T-cell (primary cell): ENCODE measurements at places on chromosomes 3 and 15. TPM values are rescaled to one million over a fixed set of nuclear protein-coding genes. Genes with fewer than 3 reads are reported as not detected.
A peak's percentile ranks its signal among the peaks of the same experiment; 100 is the strongest.

GRCh38 chr3:160754371-160754854, 1.6 kb upstream of the PPM1L start:
- H3K4me1 ChIP-seq, result peaks cover 11% of the 10 kb centered on the region
- H3K27ac ChIP-seq, result peak overlapping the region; percentile 81
- H3K27me3 ChIP-seq, result peaks cover 10% of the 10 kb centered on the region
- DNase-seq, result no peak
- H3K36me3 ChIP-seq, result no peaks in the 10 kb centered on the region

- no peaks in the 10 kb centered on the region for H3K27me3 ChIP-seq
- DNase-seq, result no peak
- no peak overlapping the region for H3K27ac ChIP-seq
- H3K4me3 ChIP-seq, result no peak overlapping the region
Observed at GRCh38 chr3:72449551-72449950, 398.7 kb downstream of the SHQ1 start.

DNA sequence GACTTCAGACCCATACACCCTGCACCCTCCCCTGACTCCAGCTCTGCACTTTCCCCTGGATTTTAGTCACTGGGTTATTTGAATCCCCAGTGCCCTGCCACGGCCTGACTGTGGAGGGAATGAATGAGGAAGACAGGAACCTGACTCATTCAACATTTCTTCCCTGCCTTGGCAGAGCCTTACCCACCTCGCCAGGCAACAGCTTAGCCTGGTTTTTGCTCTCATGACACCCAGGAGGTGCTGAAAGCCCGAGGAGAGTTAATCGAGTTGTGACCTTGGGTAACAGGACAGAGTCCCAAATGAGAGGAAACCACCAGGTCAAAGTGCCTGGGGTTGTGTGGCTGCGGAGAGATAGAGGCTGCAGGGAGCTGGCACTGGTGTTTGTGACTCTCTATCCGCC, 128.3 kb downstream of the SMAD6 start:
- no peak for DNase-seq
- no peaks in the 10 kb centered on the region for H3K36me3 ChIP-seq
- peaks cover 3% of the 10 kb centered on the region for H3K27me3 ChIP-seq
- H3K4me3 ChIP-seq, result no peak overlapping the region

GRCh38 chr3:96510334-96510733, 304.1 kb upstream of the EPHA6 start:
- H3K36me3 ChIP-seq, result no peaks in the 10 kb centered on the region
- no peaks in the 10 kb centered on the region for H3K27me3 ChIP-seq
- H3K4me1 ChIP-seq, result no peaks in the 10 kb centered on the region
- no peak overlapping the region for H3K4me3 ChIP-seq
- no peak overlapping the region for H3K27ac ChIP-seq
- no peak for DNase-seq

DNA sequence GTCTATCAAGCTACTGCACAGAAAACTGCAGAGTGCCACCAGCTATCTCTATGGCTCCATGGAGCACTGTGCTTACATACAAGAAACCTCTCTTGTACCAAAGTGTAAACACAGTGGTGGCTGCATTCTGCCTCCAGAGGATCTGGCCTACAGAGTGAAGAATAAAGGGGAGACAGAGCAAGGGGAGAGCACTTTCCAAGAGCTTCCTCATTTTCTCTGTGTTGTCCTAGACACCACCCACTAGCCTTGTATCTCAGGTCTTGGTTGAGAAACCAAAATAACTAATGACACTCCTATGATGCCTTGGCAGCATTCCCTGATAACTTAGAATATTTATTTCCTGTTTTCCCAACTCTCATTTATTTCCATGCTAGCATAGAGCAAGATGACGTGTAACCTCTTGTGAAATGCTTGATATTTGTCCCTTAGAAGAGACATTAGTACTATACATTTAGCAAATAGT, 56.9 kb upstream of the PHLDB2 start:
- H3K4me3 ChIP-seq, result no peak overlapping the region
- H3K36me3 ChIP-seq, result no peaks in the 10 kb centered on the region
- H3K27me3 ChIP-seq, result no peaks in the 10 kb centered on the region
- no peak overlapping the region for H3K27ac ChIP-seq

SLC2A2 gene
- not detected for total RNA-seq

GOLGA8G gene
- total RNA-seq, result 0.46 TPM

TRAT1 gene
- total RNA-seq, result 91.3 TPM

- H3K4me1 ChIP-seq, result peaks cover 8% of the 10 kb centered on the region
- DNase-seq, result no peak
- H3K27ac ChIP-seq, result no peak overlapping the region
- no peak overlapping the region for H3K4me3 ChIP-seq
- H3K36me3 ChIP-seq, result no peaks in the 10 kb centered on the region
Observed at GRCh38 chr15:58862326-58862725, 71.2 kb downstream of the SLTM start.

GRCh38 chr3:190266913-190267290, 55.3 kb downstream of the CLDN1 start:
- H3K27me3 ChIP-seq, result no peaks in the 10 kb centered on the region
- no peak overlapping the region for H3K4me3 ChIP-seq
- H3K27ac ChIP-seq, result no peak overlapping the region
- no peaks in the 10 kb centered on the region for H3K36me3 ChIP-seq
- H3K4me1 ChIP-seq, result no peaks in the 10 kb centered on the region

RTP1 gene
- not detected for total RNA-seq

ZBTB20 gene
- 80.7 TPM for total RNA-seq

DNA sequence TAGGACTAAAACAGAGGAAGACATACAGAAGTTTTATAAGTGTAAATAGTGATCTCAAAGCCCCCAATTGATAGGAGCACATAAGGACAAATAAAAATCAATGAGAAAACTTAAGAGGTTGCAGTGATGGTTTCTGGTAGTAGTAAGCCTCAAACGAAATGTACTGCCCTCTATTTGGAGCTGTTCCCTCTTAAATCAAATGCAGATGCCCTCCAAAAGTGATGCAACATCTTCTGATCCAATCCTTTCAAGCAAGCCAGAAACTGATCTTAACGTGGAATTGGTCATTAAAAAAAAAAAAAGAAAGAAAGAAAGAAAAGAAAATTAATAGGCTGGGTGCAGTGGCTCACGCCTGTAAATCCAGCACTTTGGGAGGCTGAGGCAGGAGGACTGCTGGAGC, 259.3 kb downstream of the ZBTB20 start:
- H3K27me3 ChIP-seq, result no peaks in the 10 kb centered on the region
- H3K27ac ChIP-seq, result no peak overlapping the region
- no peaks in the 10 kb centered on the region for H3K36me3 ChIP-seq
- no peaks in the 10 kb centered on the region for H3K4me1 ChIP-seq
- no peak overlapping the region for H3K4me3 ChIP-seq

SCAANT1 gene
- total RNA-seq, result not detected

DNA sequence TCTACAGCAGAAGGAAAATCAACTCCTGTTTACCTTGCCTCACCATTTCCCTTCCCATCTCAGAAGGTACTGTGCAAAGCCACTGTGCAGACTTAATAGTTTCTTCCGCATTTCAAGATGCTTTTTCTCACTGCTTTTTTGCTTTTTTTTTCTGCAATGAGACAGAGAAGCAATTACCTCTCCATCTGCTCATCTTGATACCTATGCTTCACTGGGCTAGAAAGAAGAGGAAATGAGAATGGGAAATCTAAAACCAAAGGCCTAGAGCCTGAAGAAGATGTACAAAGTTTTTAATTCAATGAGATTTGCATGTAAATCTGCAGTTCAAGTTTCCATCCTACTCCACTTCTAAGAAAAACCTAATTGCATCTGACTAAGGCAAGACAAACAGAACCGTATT, 238.1 kb upstream of the SETMAR start:
- H3K36me3 ChIP-seq, result no peaks in the 10 kb centered on the region
- no peak overlapping the region for H3K27ac ChIP-seq
- no peaks in the 10 kb centered on the region for H3K27me3 ChIP-seq
- DNase-seq, result no peak
- H3K4me1 ChIP-seq, result no peaks in the 10 kb centered on the region

SNURF gene
- 25.0 TPM for total RNA-seq

DNA sequence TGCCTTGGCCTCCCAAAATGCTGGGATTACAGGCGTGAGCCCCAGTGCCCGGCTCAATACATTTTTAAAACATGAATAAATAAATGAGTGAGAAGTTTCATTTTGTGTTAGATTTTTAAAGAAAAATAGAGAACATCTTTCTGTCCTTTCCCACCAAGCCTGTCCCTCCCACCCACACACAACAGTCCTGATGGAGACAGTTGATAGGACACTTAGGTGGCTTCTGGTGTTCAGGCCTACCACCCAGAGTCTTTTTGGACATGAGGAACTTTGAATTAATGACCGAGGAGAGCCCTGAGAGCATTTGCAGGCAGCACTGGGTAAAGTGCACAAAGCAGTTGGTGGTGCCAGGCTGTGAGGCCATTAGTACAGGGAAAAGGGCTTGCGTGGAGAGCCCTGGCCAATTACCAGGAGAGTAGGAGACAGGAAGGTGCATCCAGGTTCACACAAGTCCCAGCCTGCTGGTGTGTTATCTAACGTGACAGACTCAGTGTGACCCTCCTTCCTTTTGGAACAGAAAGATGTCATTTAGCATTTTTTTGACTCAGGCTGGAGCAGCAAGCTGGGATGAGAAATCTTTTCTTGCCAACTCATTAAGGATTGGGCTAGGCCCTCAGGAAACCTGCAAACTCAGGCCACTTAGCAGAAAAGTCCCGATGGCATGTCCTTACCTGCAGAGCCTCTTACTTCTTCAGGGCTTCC, 103.6 kb downstream of the PDCD6IP start:
- H3K27ac ChIP-seq, result no peak overlapping the region
- no peaks in the 10 kb centered on the region for H3K4me1 ChIP-seq
- H3K4me3 ChIP-seq, result no peak overlapping the region
- H3K36me3 ChIP-seq, result no peaks in the 10 kb centered on the region
- no peaks in the 10 kb centered on the region for H3K27me3 ChIP-seq

DNA sequence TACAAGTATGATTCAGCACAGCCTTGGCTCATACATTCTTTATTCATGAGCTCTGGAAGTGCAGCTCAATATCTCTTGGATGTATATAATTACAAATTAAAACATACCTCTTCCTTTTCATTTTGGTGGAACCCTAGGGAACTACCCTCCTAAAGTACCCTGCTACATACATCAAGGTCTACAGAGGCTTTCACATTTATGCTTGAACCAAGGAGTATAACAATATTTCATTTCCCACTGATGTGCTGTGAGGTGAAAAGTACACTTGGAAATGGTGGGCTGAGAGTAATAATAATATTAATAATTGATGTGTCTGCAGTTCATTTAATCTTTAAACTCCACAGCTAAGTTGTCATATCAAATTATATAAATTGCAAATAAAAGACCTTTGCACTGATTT, 142.2 kb upstream of the LRRC3B start:
- DNase-seq, result no peak
- no peaks in the 10 kb centered on the region for H3K36me3 ChIP-seq
- no peak overlapping the region for H3K4me3 ChIP-seq
- H3K27me3 ChIP-seq, result no peaks in the 10 kb centered on the region
- H3K4me1 ChIP-seq, result no peaks in the 10 kb centered on the region

- no peaks in the 10 kb centered on the region for H3K27me3 ChIP-seq
- H3K27ac ChIP-seq, result no peak overlapping the region
- DNase-seq, result no peak
- no peaks in the 10 kb centered on the region for H3K36me3 ChIP-seq
- peaks cover 7% of the 10 kb centered on the region for H3K4me1 ChIP-seq
Observed at GRCh38 chr15:90294159-90294558, 28.7 kb downstream of the NGRN start.

- no peak overlapping the region for H3K27ac ChIP-seq
- peaks cover 13% of the 10 kb centered on the region for H3K27me3 ChIP-seq
- DNase-seq, result no peak
- no peak overlapping the region for H3K4me3 ChIP-seq
- no peaks in the 10 kb centered on the region for H3K36me3 ChIP-seq
Observed at GRCh38 chr3:13455644-13456043, 24.5 kb upstream of the HDAC11 start.

DNA sequence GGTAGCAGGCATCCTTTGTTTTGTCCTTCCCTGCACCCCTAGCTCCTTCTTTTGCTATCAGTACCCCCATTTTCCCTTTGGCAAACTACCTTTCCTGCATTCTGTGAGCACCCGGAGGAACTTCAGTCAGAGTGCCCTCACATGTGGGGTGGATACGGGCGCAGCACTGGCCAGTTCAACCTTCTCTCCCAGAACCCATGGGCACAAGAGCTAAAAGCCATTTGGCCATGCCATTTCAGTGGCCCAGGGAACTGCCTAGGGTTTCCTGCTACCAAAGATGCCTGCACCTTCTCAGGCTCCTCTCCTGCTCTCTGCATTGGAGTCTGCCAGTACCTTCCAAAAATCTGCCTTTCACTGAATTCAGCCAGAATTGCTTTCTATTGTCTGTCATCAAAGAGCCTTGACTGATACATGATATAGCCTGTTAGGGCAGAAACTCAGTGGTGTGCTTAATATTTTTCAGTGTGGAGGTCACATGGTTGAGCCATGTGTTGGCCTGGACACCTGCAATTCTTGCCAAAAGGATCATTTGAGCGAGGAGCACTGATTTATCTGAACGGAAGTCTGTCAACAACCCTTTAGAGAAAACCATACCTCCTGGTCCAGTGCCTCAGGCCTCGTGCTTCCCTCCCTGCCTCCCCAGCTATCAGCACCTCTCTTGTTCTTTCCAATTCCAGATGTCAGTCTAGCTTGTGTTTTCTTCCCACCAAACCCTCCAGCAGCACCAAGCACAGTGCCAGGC, 27.0 kb upstream of the HHATL start:
- no peaks in the 10 kb centered on the region for H3K4me1 ChIP-seq
- no peak for DNase-seq
- no peak overlapping the region for H3K27ac ChIP-seq
- H3K36me3 ChIP-seq, result no peaks in the 10 kb centered on the region

DNA sequence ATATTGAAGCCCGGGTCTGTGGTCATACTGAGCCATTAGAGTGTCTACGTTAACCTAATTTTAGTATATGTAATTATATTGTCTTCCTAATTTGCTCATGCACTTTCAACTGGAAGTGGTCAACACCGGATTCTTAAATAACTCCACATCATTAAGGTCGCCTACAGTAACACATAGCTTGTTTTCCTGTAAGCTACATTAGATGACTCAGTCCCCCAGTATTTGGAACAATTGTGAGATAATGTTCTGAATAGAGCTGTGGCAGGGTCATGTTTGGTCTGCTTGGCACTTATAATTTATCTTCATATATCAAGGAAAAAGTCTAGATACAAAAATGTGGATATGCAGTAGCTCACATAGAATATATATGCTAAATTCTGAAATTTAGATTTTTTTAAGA, 486.2 kb downstream of the IGSF11 start:
- no peaks in the 10 kb centered on the region for H3K27me3 ChIP-seq
- no peaks in the 10 kb centered on the region for H3K36me3 ChIP-seq
- H3K4me3 ChIP-seq, result no peak overlapping the region
- no peak overlapping the region for H3K27ac ChIP-seq
- H3K4me1 ChIP-seq, result no peaks in the 10 kb centered on the region

DNA sequence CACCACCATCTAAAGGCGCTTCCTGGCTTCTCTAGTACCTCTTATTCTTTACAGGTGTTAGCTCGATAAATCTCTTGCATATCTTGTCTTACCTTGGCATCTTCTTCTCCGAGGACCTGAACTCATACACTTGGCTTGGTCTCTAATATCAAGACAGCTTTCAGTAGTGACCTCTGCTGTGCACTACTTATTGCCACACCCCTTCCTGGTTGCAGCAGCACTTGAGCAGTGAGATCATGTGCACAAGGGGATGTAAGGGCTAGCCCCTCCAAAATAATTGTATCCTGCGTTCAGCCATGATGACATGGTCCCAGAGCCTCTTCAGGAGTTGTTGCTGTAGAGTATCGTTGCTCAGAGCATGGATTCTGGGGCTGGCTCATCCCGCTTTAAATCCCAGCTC, 1.3 kb upstream of the PLA1A start:
- no peaks in the 10 kb centered on the region for H3K4me1 ChIP-seq
- DNase-seq, result no peak
- H3K36me3 ChIP-seq, result no peaks in the 10 kb centered on the region
- H3K27ac ChIP-seq, result no peak overlapping the region
